Fibroblast of skin of left biceps (primary cell): ENCODE measurements at places on chromosomes 4 and X.

- no peak for DNase-seq
Measured at GRCh38 chrX:30301963-30302362, 7.2 kb downstream of the NR0B1 start.

DNA sequence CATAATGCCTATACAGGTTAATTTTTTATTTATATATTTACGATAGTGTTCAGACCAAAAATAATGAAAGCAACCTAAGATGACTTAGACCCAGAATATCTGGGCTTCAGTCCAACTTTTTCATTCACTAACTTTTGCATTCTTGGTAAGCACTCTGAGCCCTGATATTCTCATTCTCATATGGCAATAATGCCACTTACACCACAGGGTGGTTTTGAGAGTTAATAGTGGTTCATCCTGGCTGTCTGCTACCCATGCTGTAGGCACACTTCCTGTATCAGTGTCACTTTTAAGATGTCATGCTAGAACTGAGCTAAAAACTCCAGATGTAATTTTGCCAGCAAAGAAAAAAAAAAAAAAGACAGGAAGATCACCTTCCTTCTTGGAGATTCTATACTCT lies 508.7 kb upstream of the FMR1 start:
- DNase-seq = no peak

DNA sequence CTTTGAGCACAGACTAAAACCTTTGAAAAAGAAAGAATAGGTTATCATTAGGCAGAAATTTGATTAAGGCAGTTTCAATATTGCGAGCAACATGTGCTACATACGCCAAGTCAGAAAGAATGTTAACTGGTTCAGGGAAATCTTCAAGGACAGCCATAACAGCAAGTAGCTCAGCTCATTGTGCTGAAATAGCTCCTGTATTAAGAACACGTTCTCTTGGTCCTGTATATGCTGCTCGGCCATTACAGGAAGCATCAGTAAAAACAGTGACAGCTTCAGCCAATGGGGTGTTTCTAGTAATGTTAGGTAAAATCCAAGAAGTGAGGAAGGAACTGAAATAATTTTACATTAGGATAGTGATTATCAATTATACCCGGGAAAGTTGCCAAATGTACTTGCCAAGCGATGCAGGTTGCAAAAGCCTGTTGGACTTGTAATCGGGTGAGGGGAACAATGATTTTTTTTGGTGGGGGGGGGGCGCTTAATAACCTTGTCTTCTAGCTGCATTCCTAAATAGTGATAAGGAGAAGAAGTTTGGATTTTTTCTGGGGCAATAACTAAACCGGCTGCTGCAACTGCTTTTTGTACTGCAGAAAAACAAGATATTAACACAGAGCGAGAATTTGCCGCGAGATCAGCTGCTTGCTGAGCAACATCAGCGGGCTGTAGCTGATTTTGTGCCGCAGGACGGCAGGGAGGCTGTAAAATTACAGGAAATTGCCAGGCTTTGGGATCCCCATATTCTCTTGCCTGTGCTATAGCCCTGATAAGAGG lies 49.4 kb upstream of the RASSF6 start:
- DNase-seq = no peak

DNA sequence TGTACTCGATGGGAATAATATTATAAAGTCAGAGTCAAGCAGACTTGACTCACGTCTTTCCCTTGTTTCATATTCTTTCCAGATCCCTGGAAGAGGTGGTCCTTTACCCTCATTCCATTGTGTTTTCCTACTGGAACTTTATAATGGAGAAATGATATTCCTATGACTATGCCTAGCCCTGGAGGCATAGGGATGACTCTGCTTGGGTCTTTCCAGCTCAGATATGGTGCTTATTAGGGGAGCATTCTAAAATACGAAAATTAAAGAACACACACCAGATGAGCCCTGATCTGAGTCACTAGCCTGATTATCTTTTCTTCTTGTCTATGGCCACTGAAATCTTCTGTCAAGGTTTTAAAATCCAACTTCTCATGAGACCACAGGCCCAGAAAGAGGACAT lies 231.4 kb downstream of the ANKRD50 start:
- DNase-seq = no peak

GRCh38 chr4:116688536-116688935 lies 396.8 kb downstream of the TRAM1L1 start:
- DNase-seq = no peak

- DNase-seq = no peak
Measured at GRCh38 chrX:132214518-132214917, 4.7 kb downstream of the RAP2C start.

DNA sequence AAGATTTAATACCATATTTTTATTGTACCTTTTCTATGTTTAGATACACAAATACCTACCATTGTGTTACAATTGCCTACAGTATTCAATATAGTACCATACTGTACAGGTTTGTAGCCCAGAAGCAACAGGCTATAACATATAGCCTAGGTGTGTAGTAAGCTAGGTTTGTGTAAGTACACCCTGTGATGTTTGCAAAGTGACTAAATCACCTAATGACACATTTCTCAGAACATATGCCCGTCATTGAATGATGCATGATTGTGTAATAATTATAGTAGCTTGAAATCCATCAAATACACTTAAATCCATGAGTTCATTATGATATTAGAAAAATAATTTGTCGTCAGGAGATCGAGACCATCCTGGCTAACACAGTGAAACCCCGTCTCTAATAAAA lies 30.8 kb downstream of the GAB3 start:
- DNase-seq = no peak

DNA sequence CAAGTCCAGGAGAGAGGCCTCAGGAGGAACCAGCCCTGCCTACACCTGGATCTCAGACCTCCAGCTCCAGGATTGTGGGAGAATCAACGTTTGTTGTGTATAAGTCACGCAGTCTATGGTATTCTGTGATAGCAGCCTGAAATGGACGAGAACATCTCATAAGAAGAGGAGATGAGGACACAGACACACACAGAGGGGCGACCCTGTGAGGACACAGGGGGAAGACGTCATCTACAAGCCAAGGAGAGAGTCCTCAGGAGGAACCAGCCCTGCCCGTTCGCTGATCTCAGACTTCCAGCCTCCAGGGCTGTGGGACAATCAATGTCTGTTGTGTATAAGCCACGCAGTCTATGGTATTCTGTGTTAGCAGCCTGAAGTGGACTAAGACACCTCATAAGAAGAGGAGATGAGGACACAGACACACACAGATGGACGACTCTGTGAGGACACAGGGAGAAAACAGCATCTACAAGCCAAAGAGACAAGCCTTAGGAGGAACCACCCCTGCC lies 20.3 kb downstream of the P2RY8 start:
- no peak for DNase-seq

DNA sequence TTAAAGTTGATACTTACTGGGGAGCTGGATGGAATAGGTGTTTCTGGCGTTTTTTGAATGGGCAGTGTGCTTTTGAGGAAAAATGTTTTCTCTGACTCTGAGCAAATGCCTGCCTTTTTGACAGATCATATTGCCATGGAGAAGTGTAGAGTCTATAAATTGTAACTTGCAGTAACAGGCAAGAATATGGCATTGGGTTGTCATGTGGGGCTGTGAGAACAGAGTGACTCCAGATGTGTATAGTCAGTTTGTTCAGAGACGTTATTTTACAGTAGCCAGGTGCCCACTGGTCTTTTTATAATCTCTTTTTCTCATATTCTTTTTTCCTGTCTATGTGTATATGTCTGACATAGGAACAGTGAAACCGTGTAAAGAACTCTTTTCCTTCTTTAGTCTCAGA lies 40.8 kb downstream of the RAPGEF2 start:
- no peak for DNase-seq

DNA sequence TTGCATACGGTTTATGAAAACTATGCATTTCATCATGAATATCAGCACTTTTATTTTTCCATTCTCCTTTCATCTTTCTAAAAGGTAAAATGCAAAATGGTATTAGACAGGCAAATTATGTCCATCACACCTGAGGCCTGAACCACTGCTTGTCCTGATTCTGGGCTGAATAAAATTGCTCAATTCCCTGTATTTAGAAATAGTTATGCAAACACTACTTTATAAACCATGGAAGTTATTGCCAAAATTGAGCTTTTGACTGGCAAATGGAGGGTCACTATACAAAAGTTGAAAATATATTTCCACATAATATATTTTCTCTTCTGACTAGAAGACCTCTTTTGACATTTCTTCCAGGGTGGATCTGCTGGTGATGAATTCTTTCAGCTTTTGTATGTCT lies 21.1 kb downstream of the FAM47E start:
- DNase-seq = no peak

DNA sequence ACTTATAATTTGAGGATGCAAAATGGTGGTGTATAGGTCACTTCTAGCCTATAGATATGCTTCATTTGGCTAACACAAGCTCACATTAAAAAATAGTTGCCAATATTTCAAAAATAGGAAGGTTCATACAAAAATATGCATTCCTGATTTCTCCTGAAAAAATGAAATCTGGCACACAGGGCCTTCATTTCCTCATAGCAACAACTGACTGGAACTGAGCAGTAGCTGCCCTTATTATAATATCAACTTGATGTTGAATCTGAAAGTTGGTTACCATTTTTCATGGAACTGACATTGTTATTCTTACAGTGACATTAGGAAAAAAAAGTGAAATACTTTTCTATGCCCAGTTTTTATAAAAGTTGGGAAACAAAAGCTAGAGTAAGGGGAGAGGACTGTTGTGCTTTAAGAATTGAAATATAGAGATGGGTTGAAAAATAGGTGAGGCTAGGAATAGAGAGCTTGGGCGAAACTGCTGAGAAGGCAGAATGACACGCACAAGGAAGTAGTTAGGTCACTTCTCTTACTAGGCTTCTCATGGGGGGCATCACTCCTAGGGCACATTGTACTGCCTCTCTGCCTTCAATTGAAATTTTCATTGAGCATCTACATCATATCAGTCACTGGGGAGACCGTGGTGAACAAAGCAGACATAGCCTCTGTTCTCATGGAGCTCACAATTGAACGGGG lies 43.1 kb upstream of the C1GALT1C1 start:
- no peak for DNase-seq

- DNase-seq = peak; percentile 77
Measured at GRCh38 chrX:113384628-113385027, 544.0 kb upstream of the AMOT start.

GRCh38 chr4:138225477-138225876 lies 16.7 kb downstream of the SLC7A11 start:
- no peak for DNase-seq

DNA sequence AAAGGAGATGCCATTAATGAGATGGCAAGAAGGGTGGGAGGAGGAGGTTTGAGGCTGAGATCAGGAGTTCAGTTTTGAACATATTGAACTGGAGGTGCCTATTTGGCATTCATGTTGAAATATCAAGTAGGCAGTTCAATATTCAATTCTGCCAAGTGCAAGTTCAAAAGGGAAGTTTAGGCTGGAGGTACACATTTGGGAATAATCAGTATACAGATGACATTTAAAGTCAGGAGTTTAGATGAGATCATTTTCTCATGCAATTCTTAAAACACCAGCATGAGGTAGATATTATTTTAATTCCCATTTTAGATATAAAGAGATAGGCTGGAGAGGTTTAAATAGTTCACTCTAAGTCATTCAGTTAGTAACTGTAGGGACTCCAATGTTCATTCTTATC lies 26.1 kb downstream of the COQ2 start:
- no peak for DNase-seq

GRCh38 chr4:42252315-42252714 lies 99.9 kb upstream of the BEND4 start:
- DNase-seq = no peak

- no peak for DNase-seq
Measured at GRCh38 chr4:61397174-61397573, 197.0 kb downstream of the ADGRL3 start.

- no peak for DNase-seq
Measured at GRCh38 chrX:46447384-46447783, 97.8 kb downstream of the ZNF674 start.

DNA sequence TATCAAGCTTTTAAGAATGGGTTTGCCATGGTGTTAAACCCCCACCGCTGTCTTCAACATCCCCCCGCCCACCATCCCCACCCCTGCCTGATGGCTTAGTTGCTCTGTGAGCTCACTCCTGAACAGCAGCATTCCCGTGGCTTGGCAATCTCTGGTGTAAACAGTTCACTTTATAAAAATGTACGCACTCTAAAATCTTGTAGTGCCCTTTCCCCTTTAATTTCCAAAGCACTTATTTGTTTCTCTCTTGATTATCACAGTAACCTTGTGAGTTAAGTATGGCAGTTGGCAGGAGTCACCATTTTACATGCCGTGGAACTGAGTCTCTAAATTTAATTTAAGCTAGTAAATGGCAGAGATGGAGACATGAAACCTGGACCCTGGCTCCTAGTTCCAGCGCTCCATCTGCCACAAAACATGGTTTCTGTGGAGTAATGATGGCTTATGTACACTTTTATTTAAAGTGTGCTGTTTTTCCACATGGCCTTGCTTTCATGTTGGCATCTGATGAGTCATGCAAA lies 123.1 kb downstream of the AFF1 start:
- no peak for DNase-seq

GRCh38 chr4:101708293-101709039 lies 82.1 kb upstream of the BANK1 start:
- DNase-seq = no peak

DNA sequence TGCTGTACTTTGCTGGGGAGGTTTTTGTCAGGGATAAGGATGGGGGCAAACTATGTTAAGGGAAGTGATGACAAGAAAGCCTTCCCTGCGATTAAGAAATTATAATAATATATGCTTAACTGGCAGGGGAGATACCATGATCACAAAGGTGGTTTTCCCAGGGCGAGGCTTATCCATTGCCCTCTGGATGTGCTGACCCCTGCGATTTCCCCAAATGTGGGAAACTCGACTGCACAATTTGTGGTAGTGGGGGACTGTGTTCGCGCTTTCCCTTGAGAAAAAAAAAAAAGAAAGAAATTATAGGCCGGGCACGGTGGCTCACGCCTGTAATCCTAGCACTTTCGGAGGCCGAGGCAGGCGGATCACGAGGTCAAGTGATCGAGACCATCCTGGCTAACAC lies 24.5 kb downstream of the SLC25A43 start:
- no peak for DNase-seq
